ENCODE measurements at places on chromosomes 5 and 9.

DNA sequence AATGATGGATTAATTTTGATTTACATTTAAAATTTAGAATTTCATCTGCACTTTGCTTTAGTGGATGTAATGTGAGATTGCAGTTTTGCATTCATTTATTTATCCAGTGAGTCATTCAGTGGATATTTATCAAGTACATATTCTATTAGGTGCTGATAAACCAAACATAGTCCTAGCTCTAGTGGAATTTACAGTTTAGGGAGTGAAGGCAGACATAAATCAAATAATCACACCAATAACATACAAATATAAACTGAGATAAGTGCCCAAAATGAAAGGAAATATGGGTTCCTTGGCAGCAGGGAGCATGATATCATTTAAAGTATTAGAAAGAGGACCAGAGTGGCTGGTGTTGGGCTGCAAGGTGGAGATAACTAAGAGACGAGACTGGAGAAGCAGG lies 14.7 kb upstream of the NIPBL start:
- DNase-seq, result no peak

GRCh38 chr9:128921881-128922763 lies 1.3 kb downstream of the PHYHD1 start:
- no peak for DNase-seq

DNA sequence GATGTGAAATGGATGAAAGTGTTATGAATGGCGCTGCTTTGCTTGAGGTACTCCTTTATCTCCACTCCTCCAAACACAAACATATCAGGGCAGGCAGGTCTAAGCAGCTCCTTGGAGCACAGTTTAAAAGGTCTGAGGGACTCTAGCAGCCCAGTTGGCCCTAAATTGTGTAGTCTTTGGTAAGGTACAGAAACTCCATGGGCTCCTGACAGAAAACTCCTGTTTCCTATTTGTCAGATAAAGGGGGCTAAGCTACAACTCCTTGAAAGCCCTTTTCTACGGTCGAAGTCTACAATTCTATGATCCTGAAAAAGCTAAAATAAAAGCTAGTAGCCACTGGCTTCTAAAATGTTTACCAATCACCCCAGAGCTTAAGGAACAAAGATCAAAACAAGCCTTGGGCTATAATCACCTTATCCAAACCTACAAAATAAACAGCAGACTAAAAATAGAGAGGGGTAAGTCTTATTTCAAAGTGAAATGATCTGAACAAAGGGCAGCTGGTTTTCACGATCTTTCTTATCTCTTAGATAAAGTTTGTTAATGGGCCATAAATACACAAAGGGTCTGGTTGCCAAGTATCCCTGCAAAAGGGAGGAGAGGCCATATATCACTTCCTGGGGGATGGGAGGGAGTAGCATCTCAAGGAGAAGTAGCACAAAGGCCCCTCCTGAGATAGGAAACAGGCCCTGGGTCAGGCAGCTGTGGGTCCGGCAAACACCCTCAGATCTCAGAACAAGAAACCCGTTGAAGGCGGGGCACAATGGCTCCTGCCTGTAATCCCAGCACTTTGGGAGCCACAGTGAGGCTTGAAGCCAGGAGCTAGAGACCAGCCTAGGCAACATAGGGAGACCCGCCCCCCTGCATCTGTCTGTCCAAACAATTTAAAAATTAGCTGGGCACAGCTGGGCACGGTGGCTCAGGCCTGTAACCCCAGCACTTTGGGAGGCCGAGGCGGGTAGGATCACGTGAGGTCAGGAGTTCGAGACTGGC lies 28.3 kb upstream of the DENND4C start:
- DNase-seq, result no peak

DNA sequence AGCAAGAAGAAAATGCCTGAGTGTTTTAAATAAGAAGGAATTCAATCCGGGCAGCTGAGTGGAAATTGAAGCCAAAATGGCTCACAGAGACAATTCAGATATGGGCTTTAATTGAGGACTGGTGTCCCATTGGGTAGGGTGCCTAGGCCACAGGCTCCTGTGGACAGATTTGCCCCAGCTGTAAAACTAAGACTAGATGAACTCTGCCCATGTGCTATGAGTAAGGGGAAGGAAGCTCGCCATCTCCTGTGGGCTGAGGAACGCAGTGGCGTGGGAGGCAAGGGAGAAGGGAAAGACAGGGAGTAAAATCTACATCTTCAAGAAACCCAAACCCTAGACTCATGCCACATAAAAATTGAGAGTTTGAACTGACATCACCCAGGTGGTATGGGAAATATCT lies 66.1 kb downstream of the KLHL3 start:
- DNase-seq, result no peak

DNA sequence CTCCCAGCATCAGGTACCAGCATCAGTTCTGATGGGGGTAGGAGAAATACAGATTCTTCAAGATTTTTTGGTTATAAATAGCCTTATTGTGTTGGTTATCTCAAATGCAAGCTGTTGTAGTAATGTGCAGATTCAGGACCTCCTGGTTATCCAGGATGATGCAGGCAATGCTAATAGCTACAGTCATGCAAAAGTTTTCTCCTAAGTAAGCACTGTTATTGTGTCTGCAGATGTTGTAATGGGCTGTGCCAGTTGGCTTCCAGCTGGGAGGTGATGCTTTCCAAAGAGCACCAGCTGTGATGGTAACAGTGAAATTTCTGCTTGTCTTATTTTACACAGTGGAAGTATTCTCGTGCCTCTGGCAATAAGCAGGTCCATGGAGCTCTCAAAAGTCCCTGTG lies 719.2 kb upstream of the CTNND2 start:
- no peak for DNase-seq

GRCh38 chr5:78594021-78594420 lies 54.6 kb downstream of the LHFPL2 start:
- DNase-seq, result no peak

- no peak for DNase-seq
Observed at GRCh38 chr5:80372780-80373179, 35.1 kb upstream of the ZFYVE16 start.

DNA sequence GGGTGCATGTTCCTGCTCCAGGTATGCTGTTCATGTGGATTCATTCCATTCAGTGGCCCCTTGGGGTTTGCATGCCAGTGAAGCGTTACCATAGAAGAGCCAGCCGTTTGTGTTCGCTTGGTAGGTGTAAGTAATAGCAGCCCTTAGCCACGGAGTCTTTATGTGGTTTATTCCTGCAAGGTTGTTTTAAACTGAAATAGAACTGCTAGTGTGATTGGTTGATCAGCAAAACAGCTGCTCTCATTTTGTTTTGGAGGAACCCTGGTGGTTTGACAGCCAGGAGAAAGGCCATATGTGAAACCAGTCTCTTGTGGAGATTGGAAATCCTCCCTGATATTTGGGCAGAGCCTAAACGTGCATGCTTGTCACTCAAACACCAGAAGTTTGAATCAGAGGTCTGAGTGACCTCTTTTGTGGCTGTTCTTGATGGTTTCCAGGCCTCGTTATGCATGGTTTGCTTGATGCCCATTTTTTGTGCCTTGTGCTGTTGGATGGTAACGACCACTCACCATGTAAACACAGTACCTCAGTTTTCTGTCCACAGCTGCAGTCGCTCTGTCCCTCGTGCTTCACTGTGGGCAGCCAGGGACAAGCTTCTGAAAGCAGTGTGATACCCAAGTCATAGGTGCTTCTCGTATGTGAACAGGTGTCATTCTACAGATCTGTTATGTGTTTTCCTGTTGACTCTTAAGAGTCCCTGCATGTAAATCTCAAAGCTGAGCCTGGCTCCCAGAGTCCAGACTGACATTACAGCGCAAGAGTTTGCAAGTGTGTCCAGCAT lies 58.3 kb upstream of the NXNL2 start:
- no peak for DNase-seq

- DNase-seq, result no peak
Observed at GRCh38 chr9:127014216-127014909, 99.8 kb downstream of the RALGPS1 start.

DNA sequence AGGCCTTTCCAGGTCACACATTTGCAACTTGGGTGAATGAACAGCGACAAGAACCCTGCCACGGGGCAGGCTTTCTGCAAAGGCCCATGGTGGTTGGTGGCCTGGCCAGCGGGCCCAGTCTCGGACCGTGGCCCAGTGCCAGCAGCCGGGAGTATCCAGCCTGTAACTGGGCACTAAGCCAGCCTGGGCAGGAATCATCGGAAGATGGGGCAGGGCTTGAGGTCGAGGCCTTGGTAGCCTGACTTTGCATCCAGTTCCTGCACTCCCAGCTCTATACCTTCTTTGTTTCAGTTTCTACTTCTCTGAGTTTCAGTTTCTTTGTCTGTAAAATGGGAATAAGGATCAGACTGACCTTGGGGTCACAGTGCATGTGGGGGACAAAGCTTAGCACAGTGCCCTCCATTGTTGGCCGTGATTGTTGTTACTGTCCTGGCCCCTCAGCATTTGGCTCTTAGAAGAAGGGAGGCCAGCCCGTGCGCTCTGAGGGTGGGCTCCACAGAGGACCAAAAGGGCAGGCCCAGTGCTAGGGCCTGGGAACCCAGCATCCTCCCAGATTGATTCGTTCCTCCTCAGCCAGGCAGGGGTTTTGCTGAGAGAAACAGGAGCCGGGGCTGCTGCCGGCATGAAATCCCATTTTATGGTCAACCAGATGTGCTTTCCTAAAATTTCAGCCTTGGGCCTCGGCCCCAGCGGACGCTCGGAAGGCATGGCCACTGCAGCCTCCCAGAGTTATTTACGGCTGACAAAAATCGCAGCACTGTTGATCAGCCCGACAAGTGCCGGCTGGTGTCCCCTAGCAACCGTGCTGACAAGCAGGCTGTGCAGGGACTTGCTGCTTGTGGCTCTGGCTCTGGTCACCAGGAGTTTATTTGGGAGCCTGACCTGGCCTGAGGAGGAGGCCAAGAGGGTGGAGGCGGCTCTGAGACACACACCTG lies 43.6 kb downstream of the JADE2 start:
- no peak for DNase-seq

GRCh38 chr5:19795218-19795617 lies 192.8 kb downstream of the CDH18 start:
- no peak for DNase-seq

GRCh38 chr9:107447834-107448233 lies 41.7 kb downstream of the KLF4 start:
- DNase-seq, result no peak

DNA sequence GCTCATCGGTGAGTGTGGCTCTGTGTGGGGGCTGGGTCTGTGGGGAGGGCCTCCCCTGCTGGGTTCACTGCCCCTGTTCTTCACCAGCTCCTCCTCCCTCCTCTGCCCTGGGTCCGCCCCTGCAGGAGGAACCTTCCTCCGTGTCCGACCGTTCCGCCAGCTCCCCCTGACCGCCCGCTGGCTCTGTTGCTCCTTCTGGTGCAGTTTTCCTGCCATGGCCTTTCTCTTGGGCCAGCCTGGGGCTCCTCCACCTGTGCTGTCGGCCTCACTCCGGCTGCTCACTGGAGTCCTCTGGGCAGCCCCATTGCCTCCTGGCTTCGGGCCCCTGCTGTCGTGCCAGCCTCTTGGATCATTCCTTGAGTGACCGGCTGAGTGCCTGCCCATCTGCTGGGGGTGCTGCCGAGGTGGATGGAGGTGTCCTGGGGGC lies 12.3 kb downstream of the RNU6ATAC start:
- DNase-seq, result no peak

DNA sequence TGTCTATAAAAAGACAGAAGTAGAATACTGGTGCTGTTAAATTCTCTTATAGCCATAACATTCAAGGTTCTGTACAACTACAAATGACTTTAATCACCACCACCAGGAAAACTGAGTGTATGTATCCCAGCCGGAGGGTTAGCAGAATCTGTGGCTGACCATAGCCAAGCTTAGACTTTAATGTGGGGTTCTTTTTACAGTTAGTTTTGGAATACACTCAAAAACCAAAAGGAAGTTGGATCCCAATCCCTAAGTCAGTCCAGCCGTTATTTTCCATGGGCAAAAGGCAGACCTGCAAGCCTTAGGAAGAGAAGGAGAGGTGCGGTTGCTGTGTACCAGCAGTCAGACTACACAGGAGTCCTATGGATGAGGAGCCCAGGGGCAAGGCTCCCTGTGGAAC lies 179.8 kb downstream of the ENC1 start:
- no peak for DNase-seq

DNA sequence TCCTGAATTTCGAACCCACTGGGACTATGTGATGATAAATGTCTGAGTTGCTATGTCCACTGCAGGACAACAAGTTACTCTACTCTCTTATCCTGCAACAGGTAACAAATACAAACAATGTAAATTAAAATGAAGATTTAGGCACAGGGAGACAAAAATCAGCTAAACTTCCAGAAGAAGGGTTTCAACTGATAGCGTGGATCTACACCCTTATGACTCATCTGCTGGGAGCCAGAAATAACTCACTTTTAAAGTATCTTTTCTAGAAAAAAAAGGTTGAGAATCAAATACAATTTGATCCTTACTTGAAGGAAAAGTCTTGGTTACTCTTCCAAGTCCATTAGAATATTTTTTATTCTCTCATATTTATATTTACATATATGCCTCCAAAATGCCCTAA lies 21.4 kb downstream of the PJA2 start:
- no peak for DNase-seq

DNA sequence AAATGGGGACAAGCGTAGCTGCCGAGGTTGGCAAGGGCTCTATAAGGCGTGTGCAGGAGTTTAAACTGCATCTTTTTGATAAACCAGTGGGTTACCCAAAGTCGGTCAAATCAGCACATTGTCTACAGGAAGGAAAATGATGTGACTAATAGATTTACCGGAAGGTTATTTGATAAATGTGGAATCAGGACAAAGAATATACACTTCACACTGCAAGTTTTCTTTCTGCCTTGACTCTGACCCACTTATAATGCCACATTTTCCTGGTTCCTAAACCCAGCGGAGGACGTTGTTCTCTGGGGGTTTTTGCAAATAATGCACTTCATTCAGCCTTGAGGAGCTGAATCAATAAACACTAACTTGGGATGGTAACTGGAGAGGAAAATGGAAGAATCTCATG lies 76.8 kb downstream of the TTLL11 start:
- no peak for DNase-seq

DNA sequence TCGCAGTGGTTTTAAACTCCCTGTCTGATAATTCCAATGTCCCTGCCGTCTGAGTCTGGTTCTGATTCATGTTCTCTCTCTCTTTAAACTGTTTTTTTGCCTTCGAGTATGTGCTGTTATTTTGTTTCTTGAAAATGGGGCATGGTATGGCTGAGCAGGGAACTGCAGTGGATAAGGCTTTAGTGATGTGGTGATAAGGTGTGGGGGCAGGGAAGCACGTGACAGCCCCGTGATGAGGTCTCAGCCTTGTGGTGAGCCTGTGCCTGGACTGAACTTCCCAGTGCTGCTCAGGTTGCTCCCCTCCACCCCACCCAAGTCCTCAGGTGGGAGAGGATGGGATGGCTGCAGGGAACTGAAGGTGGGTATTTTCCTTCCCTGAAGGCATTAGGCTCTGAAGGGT lies 5.5 kb upstream of the ZNF354B start:
- DNase-seq, result no peak

Measured in stimulated activated CD8-positive, alpha-beta memory T cell treated with anti-CD3 and anti-CD28 coated beads, Interleukin-12 subunit alpha, Interleukin-12 subunit beta, amount 100 ng/mL, for 1 hour (primary cell).